GM20000 (cell line): ENCODE measurements at places on chromosomes 5 and 9.

DNA sequence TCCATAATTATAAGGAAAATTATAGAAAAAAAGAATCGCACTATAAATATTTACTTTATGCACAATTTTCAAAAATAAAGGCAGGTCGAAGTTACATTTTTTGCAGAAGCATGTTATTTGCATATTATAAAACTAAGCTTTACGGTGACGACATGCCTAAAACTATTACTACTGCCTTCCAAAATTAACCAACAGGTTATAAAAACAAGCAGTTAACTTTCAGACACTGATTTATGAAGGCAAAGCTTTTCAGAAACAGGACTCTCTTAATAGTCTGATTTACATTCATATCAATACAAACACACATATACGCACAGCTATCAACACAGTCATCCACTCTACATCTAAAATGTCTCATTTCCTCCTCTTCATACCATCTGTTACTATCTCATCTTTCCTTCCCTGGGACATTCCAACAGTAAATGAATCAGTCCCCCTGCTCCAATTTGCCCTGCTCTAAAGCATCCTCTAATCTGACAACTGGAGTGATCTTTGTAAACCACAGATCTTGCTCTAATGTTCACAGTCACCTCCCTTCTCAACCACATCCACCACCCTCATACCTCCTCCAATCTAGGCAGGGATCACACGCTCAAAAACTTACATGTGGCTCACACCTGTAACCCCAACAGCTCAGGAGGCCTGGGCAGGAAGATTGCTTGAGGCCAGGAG lies 21.6 kb downstream of the FBXW11 start:
- DNase-seq, result no peak

DNA sequence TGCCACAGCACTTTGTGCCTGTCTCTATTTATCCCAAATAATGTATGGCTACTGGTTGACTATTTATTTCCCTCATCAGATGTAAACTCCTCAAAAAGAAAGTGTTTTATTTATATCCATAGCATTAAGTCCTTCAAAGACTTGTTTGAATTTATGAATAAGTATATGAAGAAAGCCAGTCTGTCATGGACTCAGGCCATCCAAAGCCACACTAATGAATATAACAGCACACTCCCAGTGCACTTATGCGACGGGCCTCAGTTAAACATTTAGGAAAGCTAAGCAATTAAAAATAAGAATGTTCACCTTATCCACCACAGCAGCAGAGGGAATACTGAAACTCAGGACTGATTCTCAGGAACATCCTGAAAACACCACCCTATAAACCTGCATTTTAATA lies 77.5 kb downstream of the DENND1A start:
- DNase-seq, result no peak

GRCh38 chr5:77280036-77280435 lies 69.6 kb downstream of the PDE8B start:
- no peak for DNase-seq

DNA sequence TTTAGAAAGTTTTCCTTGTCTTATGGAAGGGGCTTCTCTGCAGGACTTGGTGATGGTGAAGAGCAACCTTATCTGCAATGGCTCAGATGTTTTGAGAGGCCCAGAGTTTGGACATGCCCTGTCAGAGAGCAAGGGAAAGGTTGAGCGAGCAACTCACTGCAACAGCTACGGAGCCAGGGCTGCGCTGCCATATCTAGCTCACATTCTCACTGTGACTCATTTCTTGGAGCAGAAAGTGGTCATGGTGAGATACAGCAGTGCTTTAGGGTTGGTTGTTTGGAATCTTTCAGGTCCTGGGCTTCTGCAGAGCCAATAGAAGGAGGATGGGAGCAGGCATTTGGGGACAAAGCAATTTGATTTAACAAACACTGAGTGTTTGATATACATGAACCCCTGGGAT lies 12.3 kb downstream of the GLRA1 start:
- DNase-seq, result no peak

DNA sequence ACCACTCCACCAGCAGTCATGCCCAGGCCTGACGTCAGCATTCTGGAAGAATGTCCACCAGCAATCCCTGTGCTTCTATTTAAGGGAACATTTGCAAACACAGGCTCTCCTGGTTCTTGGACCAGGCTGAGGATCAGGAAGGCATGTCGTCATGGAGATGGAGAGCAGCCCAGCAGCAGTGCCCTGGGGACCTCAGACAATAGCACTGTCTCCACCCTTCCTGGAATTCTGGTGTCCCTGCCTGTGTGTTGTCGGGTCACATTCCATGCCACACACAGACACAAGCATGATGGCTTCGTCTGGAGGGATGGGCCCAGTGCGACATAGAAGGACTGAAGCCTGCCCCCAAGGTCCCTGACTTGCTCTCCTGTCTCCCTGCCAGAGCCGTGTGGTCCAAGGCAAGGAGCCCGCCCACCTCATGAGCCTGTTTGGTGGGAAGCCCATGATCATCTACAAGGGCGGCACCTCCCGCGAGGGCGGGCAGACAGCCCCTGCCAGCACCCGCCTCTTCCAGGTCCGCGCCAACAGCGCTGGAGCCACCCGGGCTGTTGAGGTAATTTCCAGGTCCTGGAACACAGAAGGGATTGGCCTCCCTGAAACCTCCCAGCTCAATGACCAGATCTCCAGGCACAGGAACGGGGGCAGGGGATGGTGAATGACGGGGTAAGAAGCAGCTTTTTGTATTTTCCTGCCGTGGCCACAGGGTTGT lies 43.8 kb downstream of the STOM start:
- DNase-seq, result no peak

DNA sequence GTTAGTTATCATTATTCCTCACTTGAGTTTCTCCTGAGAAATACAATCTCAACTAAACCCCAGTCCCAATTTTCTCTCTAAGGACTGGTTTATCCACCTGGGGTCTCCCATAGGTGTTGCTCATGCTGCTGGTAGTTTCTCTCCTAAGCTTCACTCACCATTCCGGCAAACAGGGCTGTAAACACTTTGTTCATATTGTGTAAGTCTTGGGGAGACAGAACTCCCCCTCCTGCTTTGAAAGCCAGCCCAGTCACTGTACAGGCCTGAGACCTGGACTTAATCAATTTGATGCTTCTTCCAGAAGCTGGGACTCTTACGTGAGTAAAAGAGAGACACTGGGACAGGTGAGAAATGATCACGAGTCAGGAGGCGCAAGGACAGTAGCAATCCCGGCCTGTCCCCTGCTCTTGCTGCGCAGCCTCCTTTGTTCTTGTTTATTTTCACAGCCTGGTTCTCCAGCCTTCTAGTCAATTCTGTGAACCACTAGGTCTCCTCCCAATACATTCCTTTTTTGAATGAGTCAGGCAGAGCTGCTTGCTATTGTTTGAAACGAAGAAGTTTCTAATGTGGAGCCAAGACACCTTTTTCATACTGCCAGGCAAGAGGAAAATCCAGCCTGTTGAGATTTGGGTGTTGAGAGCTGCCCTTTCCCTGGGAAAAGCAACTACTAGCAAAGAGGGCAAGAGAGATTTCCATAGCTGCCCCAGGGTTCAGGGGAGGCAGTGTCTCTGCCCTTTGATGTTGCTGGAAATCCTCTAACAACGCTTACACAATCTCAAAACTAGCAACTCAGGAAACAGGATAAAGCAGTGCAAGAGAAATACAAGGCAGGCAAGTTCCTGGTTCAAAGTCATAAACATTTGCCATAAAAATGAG lies 9.2 kb upstream of the SHROOM1 start:
- DNase-seq, result no peak
